ENCODE measurements at places on chromosomes 4 and X.

- DNase-seq, result no peak
Observed at GRCh38 chr4:108458681-108459080, 161.7 kb upstream of the RPL34 start.

DNA sequence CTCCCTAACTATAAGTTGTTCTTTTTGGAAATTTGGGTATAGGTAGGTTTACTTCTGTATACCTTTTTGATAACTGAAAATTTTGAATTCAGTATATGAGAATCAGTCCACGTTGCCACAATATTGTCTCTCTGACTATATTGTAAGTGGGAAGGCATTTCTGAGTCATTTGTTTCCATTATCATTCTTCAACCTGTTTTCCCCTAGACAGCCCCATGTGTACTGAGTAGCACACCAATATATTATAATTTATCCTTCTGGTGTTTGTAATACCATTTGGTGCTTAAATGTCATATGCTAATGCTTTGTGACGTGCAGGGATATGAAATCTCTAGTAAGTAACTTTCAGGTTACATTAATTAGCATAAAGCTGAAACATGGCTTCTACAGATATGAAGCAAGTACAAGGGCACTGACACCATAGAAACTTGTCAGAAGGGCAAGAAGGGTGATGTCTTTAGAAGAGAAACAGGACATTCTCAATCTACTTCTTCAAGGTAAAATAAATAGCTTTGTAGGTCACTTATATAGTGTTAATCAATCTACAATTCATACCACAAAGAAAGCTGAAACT is 27.7 kb downstream of the PAK3 start:
- no peak for DNase-seq

GRCh38 chr4:78937837-78938236 is 1.4 kb downstream of the PAQR3 start:
- no peak for DNase-seq

DNA sequence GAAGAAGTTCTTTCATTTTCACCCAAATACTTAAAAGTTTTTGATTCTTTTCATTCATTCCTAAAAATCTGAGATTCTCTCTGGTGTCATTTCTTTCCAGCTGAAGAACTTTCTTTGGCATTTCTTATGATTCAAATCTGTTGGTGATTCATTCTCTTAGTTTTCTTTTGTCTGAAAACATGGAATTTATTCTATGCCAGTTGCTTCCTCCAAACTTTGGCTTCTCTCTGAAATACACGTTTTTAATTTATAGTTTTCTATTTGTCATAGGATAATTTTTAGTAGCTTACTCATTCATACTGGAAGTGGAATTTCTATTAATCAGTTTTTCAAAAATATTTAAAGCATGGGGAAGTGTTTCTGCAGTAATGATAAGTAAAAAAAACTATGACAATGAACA is 1012.0 kb downstream of the RPA4 start:
- DNase-seq, result no peak

DNA sequence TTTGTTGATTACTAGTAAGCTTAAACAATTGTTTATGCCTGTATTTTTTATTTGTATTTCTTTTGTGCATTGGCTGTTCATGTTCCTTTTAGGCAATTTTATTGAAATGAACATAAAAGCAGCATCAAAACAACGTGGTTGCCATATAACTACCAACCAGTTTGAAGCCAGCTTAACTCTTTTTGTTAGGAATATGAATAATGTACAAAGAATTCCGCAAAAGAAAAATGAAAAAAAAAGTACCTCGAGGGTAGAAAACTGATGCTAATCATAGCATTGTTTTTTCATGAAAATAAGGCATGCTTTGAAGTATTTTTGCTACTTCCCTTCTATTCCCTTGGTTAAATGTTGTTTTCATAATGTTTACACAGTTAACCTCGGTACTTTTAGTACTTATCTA is 1024.0 kb upstream of the SLIT2 start:
- DNase-seq, result no peak

DNA sequence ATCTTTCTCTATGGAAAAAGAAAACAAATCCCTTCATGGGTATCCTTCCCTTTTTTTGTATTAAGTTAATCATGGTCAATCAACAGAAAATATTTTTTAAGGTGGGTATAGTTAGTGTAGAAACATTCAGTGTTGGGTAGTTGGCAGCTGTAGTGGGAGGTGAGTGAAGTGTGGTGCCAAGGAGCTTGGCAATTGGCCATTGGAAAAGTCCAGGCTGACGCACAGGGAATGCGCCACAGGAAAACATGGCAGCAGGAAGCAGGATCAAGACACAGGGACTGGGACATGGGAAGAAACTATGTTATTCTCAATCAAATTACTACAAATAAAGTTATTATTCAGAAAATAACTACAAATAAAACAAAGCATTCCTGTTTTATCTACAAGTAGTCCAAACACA is 20.0 kb downstream of the PALLD start:
- no peak for DNase-seq

DNA sequence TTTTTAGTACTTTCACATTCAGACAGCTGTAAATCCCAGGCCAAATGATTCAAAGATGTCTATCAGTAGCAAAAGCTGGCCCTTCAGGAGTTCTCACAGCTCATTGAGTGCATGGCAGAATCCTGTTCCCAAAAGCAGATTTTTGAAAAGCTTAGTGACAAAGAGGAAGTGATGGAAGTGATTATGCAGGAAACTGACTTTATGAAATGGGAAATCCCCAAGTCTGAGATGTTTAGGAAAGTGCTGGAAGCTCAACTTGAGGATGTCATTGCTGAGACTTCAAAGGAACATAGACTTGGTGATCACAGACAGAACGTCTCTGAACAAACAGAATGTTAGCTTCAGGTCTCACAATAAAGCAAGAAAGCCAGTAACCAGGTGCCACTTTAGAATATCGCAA is 51.0 kb upstream of the CFAP47 start:
- no peak for DNase-seq

GRCh38 chr4:171017593-171017992 is 795.6 kb upstream of the GALNTL6 start:
- DNase-seq, result no peak

GRCh38 chr4:187019896-187020295 is 296.2 kb upstream of the FAT1 start:
- no peak for DNase-seq

DNA sequence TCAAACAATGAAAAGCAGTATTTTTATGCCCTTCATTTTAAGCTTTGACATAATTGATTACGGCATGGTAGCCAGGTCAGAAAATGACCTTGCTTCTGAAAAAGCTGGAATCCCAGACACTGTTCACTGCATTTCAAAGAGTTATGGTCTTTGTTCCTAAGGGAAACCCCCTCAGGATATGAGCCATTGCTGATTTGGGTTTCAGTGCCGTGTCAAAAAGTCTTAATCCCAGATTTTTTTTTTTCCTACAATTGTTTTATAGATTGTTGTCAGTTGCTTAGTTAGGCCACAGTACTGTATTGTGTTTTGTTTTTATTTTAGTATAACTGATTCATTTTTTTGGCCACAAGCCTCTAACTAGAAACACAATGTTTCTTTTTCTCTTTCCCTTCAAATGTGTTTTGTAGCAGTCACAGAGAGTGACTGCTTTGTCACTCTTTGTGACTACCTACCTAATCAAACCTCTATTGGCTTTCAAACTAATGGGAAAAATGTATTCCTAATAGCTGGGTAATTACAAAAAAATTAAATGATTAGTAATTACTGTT is 10.3 kb downstream of the WDR44 start:
- no peak for DNase-seq

DNA sequence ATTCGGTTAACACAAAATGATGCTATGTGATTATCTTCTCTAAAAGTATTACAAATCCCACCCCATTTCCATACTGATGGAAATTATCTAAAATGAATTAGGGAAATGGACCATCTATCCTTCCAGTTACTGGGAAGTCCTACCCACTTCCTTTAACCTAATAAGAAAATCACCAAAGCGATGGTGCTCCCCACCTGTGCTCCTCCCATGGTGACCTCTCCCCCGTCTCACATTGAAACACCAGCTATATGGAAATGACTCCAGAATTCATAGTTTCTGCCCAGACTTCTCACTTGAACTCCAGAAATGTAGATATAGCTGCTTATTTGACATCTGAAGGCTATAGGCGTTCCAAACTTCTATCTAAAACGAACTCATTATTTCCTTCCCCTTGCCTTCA is 48.5 kb downstream of the CCKAR start:
- DNase-seq, result no peak

- DNase-seq, result peak; percentile 8
Observed at GRCh38 chrX:63761639-63762038, 23.4 kb downstream of the ARHGEF9 start.

GRCh38 chr4:81595287-81595686 is 123.6 kb upstream of the RASGEF1B start:
- no peak for DNase-seq

- DNase-seq, result peak; percentile 62
Observed at GRCh38 chr4:173169428-173170181, 994 bp downstream of the GALNT7 start.

DNA sequence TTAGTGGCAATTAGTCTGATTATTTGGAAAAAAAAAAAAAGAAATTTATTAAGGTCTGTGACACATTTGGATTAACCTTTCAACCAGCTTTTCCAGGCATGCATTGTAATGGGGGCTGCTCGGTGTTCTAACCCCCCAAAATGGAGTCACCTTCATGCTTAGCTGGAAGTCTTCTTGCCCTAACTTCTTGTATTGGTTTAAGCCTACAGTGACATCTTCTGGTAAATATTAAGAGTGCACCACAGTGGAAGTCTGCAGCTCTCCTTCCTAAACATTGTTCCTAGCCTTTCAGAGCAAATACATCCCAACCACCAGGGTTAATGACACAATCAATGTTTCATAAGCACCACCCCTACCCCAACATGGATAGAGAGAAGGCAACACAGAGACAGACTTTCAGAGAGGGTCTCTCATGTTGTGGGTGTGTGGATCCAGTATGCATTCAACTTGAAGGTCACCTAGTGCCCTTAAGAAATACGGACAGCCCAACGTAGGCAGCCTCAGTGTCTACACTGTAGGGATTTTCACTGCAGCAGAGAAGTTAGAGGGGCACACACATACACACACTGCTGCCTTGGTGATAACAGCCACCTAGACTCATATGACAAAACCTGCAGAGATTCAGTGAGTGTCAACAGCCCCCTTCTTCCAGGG is 142.9 kb upstream of the MBNL3 start:
- no peak for DNase-seq

GRCh38 chrX:137427426-137427778 is 138.5 kb upstream of the ZIC3 start:
- DNase-seq, result no peak

DNA sequence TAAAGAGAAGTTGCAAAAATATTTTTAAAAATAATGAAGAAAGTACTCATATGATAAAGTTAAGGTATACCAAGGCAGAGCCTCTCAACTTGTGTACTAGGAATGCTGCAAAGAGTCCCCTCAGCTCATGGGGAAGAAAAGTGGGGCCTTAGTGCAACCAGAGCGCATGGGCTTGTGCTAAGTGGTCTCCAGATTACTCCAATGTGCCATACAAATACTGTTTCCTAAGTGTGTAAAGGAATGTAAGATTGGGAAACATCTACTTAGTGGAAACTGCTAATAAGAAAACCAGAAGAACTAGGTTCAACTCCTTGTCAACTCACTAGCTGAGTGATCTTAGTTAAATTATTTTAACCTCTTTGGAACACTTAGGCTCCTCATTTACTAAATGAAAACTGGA is 39.1 kb downstream of the NAF1 start:
- no peak for DNase-seq

DNA sequence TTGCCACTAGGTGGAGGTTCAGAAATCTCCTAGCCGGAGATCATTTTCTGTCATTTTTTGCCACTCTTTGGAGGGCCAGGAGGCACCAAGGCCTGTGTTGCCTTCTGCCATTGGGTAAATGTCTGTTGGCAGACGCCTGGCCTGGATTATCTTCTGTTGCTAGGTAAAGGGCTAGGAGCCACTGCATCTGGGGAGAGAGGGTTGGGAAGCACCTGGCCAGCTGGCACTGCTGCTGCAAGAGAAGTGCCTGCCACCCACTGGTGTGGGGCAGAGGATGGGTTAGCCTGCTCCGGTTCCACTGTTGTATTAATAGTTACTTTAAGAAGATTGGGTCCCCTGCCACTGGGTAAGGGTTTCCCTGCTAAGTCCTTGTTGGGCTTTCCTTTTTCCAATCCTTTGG is 58.1 kb downstream of the AWAT2 start:
- no peak for DNase-seq

GRCh38 chr4:36351082-36351666 is 69.8 kb downstream of the DTHD1 start:
- DNase-seq, result peak; percentile 80

GRCh38 chr4:26028133-26028792 is 114.2 kb downstream of the SMIM20 start:
- DNase-seq, result no peak

DNA sequence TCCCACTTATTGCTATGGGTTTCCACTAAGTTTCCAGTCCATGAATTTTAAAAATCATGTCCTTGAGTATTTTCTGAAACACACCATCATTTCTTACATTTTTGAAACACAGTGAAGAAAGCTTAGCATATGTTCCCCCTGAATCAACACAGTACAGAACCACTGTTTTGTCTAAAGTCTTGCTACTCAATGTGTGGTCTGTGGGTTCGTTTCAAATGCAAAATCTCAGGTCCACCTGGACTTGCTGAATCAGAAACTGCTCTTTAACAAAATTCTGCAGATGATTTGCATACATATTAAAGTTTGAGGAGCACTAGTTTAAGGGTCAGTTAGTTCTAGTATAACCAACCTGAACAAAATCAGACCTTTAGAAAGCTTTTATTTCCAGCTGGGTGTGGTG is 60.4 kb downstream of the SUPT20HL2 start:
- no peak for DNase-seq

- DNase-seq, result no peak
Observed at GRCh38 chr4:15398001-15398400, 29.8 kb upstream of the C1QTNF7 start.

Measured in activated CD4-positive, alpha-beta T cell treated with anti-CD3 and anti-CD28 coated beads, Interleukin-2, amount 10 ng/mL, durations not matched to agents 7 days and 5 days (primary cell).